ENCODE measurements at places on chromosomes 13 and 19.

- no peak for DNase-seq
Measured at GRCh38 chr19:56837004-56837403, 3.5 kb downstream of the PEG3 start.

DNA sequence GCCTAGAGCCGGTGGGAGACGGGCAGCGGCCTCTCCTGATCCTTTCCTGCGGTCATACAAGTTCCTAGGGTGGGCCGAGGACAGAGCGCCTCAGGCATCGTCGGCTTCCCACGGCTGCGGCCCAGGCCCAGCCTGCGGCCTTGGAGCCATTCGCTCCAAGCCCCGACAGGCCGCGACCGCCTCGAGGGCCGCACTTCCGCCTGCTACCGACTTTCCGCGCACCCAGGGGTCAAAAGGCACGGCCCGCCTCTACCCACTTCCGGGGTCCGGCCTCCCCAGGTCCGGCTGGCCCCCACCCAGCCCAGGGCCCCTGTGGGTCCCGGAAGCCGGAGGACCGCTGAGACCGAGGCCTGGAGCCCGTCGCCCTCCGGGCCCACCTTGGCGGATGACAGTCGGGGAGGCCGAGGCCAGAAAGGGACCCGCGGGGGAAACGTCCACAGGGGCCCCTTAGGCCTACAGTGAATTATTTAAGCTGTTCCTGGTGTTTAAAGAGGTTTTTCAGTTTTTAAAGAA, 16.2 kb downstream of the ZIC2 start:
- DNase-seq: no peak

DNA sequence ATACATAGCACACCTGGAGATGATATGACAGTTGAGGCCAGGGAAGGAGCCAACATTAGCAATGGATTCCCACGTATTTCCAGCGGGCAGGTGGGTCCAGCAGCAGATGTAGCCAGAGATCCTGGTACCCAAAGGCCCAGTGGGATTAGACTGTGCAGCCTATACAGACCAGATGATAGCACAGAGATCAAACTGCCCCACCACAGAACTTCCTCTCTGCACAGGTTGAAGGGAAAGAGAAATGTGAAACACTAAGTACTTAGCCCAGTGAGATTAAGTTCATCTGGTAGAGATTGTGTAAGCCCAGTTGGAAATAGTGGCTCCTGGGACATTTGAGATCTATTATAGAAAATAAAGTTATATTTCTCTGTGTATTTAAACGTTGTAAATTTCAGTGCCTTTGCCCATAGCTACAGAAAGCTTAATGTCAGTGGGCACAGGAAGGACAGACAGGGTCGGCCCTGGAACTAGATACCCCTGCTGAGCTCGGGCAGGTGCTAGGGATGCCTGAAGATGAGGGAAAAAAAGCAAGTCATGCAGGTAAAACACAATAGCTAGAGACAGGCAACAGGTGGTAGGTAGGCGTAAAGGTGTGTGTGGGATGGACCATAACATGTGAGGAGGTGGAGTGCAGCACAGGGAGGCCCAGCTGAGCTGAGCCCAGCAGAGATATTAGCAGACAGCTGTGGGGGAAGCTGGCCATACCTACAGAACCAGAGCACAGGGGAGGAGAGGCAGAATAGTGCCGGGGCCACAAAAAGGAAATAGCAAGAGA, 27.3 kb upstream of the SPATA13 start:
- DNase-seq: no peak

- no peak for DNase-seq
Measured at GRCh38 chr19:18629166-18630088, 7.4 kb upstream of the KLHL26 start.

DNA sequence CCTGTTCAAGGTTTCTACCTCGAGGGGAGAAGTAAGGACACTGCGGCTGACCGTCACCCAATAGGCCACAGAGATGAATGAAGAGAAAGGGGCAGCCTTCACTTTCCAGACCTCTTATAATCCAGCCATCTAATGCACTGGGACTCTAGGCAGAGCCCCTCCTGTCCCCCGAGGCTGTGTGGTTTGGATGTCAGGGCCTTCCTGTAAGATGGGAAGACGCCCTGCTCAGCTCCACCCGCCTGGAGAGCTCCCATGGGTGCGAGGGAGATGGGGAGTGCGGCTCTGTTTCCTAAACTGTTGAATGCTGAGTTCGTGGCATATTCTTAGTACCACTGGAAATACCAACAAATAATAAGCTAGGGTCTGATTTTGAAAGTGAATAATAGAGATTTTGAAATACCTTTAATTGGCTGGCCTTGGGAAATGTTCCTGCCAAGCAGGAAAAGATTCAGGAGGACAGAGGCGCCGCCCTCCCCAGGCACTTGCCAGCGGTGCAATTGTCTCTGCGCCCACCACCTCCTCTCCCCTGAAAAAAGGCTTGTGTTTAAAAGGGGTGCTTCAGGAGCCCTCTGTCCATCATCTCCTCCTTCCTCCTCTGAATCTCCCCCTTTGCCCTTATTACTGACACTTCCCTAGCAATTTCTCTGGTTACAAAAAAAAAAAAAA, 85.4 kb upstream of the GPR183 start:
- DNase-seq: no peak

DNA sequence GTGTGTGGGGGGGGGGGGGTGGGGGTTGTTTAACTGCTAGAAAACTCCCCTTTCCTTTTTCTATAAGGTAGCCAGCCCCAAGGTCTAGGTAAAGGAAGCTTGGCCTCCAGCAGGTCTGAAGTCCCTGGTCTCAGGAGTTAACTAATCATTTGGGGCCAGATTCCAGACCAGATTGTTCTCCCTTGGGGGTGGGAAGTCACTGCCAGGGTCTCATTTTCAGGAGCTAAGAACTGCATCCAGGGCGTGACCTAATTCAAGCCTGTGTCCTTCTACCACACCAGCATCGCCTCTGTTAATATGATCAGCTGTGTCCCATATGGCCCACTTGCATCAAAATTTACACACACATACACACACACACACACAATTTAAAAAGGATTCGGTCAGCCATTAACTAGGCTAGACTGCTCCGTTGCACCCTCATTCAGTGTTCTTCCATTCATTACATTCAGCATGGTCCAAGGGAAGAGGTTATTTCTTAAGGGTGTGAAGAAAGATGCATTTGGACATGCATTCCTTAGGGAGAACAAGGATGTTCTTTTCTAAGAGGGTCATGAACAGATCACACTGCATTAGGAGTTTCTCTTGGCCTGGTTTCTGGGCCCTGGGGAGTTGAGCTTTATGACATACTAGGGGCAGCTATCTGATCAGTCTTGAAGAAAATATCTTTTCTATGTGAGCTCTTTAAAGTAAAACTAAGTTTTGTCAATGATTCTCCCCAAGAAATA, 91.0 kb downstream of the FGF14 start:
- DNase-seq: no peak

DNA sequence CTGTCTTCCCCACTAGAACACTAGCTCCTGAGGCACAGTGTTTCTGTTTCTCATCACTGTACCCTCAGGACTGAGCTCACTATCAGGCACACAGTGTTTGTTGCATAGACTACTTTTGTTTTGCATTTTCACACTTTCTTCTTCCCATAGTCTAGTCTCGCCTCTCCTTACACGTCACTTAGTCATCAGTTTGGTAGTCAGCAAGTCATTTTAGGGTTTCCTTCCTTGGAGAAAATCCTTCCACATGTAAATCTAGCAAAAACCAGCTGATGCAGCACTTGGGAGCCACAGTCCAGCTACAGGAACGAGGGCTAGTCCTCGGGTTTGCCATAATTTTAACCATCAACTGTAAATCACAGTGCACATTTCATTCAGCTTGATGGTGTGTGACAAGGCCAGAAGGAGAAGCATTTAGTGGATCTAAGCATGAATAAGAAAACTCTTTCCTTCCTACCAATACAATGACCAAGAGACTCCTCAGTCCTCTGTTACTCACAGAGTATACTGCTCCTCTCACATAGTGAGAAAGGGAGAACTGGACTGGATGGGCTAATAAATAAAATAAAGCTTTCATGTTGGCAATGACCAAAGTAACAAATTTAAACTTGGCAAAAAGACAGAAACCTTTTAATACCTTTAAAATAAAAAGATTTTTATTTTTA, 221.0 kb downstream of the KLF12 start:
- no peak for DNase-seq

DNA sequence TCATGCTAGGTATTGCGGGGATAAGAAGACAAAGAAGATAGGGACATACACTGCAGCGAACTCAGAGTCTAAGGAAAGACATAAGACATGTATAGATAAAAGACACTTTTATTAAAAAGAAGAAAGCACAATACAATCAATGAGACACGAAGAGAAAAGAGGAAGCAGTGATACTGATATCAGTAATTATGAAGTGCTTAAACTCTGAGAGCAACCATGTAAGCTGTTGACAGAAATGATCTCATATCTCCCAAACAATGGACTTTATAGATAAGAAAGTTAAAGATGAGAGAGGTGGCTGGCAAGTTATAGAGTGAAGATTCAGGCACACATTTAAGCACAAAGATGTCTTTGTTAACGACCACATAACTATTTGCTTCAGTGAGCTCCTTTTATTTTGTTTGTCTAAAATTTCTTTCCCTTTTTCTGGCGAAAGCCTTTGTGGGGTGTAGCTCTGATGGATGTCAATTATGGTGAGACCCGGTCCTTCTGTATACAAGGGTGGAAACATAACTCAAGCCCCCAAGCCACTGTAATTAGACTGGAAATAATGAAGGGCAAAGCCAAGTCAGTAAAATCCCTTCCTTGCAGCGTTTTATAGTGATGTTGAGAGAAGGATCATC, 818.0 kb upstream of the SLC10A2 start:
- DNase-seq: no peak

DNA sequence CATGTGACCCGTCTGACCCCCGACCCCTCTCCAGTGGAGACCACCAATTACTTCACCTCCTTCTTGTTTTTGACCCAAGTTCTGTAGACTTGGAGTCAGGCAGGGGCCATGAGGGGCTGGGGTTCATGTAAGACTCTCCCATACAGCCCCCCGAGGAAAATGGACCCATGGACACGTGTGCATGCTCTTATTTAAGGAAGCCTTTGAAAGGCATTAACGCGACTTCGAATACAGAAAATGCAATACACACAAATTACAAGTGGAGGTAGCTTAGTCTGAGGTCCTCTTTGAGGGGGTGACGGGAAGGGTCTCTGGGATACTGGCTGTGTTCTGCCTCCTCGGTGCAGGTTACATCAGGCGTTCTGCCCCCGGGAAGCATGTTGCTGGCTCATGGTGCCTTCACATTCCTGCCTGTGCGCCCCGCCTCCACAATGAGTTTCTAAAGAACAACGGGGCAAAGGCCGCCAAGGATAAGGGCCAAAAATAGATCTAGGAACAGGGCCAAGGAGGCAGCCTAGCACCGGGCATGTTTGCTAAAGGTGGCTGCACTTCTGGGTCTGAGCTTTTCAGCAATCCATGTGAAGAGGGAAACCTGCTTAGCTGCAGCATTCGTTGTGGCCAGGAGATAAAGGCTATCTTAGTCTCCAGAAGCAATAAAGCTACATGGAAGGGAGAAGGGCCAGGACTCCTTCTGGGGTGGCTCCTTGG, 54.5 kb downstream of the RAB20 start:
- no peak for DNase-seq

DNA sequence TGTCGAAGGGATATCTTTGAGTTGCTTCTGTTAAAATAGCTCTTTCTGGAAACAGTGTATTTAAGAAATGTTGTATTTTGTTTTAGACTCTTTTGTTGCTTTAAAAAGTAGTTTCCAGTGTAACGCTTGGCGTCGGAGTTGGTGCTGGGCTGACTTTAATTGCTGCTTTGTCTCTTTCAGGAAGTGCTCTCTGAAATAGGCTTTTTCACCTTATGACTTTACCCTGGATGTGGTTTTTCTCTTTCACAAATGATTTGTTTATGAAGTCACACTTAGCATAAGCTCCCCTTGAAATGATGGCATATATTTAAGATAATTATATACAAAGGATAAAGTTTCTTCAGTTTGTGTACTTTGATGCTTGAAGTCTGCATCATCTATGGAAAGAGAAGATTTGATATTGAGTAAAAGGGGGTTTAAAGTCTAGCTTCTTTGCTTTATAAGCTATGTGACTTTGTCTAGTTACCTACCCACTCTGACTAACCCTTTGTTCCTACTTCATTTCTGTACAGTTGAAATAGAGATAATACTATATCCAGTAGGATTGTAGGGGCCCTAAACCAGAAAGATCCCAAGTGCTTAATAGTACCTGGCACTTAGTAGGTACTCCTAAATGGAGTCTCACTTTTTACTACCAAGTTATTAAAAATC, at the start of gene GPR18:
TSS of gene GPR18 (minus strand) at position 170 of the 651 bp plus-strand sequence. CDS start 2,507 bp downstream, outside the sequence.
- DNase-seq: no peak

DNA sequence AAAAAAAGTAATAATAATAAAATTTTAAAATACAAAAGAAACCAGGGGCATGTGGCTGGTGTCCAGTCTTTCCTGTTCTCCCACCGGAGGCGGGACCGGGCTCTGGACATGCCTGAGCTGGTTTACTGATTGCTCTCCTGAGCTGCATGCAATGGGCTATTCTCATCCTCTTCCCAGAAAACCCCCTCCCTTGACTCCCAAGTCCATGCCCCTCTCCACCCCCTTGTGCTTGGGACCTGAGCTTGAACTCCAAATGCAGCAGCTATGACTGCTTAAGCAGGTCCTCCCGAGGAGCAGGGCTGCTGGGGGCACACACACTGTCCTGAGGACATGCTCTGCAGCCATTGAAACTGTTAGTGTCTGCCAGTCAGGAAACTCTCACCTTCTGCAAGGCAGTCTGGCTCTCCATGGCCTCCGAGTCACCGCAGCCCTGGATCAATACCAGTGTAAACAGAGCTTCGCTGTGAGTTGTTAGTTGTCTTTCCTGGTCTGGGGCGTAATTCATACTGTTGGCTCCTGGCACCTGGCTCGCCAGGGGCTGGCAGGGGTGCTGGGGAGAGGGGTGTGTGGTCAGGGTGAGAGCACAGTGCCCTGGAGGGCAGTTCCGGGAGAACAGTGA, 41.6 kb upstream of the CHST8 start:
- no peak for DNase-seq

DNA sequence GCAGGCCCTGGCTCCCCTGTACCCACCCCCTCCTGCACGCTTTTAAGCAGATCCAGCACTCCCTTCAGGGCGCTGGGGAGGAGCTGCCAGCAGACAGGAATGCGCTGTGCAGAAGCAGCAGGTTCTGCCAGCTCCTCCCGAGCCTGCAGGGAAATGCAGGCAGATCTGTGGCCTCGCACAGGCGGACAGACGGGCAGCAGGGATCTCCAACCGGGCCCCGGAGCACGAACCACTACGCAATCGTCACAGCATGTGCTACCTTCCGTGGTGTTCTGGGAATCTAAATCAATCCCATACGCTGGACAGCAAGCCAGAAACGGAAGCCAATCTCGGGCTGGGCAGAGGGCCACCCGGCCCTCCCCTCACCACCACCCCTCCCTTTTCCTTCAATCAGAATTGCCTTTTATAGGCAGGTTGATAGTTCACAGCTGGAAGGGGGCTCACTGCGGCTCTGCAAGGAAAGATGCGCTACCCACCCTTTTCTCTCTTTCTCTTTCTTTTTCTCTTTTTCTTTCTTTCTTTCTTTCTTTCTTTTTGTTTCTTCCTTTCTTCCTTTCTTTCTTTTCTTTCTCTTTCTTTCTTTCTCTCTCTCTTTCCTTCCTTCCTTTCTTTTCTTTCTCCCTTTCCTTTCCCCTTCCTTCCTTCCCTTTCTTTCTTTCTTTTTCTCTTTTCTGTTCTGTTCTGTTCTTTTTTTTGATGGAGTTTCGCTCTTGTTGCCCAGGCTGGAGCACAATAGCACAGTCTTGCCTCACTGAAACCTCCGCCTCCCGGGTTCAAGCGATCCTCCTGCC, 99.9 kb downstream of the GNG7 start:
- peak; percentile 76 for DNase-seq

Measured in thoracic aorta (tissue), 2 donors.